Activated CD8-positive, alpha-beta memory T cell treated with anti-CD3 and anti-CD28 coated beads, Interleukin-2, amount 50 U/mL, for 48 hours (primary cell): ENCODE measurements at places on chromosomes 7 and 10.

DNA sequence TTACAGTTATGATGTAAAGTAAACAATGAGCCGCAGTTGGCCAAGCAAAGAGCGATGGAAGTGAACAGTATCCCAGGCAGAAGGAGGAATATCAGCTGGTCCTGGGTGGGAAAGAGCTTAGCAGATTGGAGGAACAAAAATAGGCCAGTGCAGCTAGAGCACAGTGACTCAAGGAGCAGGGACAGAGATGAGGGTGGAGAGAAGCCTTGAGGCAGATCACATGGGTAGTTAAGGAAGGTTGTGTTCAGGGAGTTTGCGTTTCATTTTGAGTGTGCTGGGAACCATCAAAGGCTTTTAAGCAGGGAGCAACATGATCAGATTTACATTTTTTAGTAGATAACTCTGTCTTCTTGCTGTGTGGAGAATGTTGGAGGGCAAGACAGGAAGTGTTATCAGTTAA lies 113.6 kb downstream of the OAT start:
- no peak for DNase-seq

GRCh38 chr7:116228241-116228640 lies 17.9 kb downstream of the TES start:
- DNase-seq: no peak

DNA sequence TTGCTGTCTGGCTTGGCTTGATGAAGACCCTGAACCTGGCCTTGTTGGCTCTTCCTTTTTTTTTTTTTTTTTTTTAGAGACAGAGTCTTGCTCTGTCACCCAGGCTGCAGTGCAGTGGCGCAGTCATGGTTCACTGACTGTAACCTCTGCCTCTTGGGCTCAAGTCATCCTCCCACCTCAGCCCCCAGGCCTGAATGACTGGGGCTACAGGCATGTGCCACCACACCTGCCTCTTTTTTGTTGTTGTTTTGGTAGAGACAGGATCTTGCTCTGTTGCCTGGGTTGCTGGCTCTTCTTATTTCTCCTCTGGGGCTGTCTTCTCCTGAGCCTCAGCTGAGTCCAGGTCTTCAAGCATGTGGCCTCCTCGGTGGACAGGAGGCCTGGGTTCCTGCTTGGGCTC lies 44.7 kb downstream of the PRF1 start:
- no peak for DNase-seq

- DNase-seq: no peak
Observed at GRCh38 chr7:90923541-90923997, 327.4 kb downstream of the CDK14 start.

DNA sequence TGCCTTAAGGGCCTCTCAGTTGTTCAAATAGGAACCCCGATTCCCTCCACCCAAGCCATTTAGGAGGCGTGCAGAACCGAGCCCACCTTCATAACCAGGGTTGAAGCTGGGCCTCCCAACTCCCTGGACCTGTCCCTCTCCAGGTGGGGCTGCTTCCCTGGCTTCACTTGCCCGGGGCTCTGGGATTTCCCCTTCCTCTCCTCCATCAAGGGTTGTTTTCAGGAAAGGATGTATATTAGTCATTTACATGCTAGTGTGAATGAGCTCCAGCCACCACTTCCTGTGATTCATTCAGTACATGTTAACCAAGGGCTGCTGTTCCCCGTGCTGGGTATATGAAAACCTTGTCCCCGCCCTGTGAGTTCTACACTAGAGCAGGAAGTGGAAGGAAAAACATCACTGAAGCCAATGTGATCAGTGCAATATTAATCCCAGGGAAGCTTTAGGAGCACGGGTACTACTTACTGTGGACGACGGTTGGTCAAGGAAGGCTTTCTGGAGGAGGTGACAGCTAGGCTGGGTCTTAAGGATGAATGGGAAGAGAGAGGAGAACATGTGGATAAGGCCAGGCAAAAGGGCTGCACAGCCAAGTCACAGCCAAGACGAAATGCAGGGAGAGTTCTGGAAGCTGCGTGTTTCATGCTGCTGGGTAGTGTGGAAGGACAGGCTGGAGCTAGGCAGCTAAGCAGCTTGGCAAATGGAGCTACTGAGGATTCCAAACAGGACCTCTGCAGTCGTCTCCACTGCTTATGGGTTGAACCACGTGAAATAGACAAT lies 150.1 kb upstream of the SHH start:
- DNase-seq: peak; percentile 63
